Fibroblast of skin of left biceps (primary cell): ENCODE measurements at places on chromosomes 5 and 9.
A peak's percentile ranks its signal among the peaks of the same experiment; 100 is the strongest.

DNA sequence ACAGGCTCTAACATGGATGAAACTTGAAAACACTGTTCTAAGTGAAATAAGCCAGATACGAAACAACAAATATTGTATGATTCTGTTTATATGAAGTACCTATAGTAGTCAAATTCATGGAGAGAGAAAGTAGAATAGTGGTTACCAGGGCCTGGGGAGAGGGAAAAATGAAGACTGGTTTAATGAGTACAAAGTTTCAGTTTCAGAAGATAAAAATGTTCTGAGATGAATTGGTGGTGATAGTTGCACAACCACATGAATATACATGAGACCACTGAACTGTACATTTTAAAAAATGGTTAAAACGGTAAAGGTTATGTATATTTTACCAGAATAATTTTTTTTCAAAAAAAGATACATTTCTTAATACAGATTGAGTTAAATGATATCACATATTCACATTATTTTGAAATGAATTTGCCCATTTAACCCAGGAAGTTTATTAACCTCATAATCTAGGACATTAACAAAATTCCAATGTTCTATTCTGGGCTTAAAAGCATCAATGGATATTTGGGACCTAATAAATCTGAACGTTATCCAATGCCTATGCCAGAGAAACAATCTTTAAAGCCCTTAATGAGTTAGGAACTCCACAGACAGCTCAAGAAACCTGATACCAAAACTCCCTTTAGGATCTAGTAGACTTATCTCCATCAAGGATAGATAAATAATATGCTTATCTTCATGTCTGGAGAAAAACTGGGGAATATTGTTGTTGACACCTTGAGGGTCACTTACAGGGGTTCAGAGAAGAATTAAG is 521.3 kb downstream of the EFNA5 start:
- no peak for DNase-seq

- no peak for DNase-seq
These were observed 63.5 kb downstream of the GADD45G start for GRCh38 chr9:89668216-89668865.

- no peak for DNase-seq
These were observed 45.0 kb downstream of the TRIM36 start for GRCh38 chr5:115124741-115125140.

DNA sequence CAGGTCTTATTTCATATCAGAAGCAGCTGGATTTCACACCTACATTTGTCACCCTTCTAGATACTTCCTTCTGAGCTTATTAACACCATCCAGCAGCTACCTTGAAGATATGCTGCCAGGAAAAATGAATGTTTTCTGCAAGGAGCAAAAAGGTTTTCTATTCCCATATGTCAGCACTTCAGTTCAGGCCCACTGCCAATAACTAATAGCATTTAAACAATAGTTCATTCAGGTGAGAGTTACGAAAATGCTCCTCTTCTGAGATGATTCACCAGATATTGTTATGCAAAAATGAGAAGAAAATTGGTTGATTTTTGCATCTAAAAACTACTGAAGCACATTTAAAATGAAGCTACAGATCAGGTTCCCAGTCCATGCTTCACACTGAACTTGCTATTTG is 56.4 kb upstream of the ISL1 start:
- no peak for DNase-seq

DNA sequence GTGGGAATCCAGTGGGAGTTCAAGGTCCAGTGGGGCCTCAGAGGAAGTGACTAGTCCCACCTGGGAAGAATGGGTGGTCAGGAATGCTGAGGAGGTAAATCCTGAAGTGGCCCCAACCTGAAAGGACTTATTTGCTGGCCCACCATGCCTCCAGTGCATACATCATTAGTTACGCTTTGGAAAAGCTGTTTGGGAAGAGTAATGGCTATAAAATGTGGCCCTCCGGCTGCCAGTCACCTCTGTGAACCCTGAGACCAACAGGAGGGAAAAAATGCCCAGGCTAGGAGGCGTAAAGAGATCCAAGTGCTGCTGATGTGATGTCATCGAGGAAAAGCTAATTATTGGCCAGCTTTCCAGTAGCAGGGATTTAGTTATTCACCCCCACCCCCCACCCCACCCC is 2.7 kb upstream of the SLC26A2 start:
- DNase-seq: no peak

DNA sequence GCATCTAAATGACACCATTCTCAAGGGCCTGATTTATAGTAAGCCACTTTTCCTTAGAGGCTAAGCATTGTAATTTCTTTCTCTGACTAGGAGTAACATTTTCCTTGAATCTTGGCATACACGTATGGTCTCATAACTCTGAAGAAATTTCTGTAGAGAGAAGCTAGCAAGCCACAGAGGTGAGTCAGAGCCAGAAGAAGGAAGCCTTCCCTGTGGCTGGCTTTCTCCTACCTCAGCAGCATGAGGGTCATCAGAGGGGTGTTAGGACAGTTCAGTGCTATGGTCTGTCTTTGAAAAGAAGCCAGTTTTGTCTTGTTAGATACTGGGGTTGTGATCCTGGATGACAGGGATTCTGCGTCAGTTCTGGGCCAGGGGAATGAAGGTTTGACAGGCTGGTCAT is 3.2 kb downstream of the SNX30 start:
- peak; percentile 72 for DNase-seq
